A549 treated with CORT108297 at 1 μM for 4 hours (cell line): ENCODE measurements at places on chromosomes 3 and 15. TPM values are rescaled to one million over a fixed set of nuclear protein-coding genes. Genes with fewer than 3 reads are reported as not detected.

The ALG1L2 gene
- total RNA-seq: not detected in 5 replicates

The KPNA1 gene
- 53.8 to 63.8 TPM (median 61.2 TPM) in 5 replicates for total RNA-seq

The CPNE9 gene
- 0.09 to 0.24 TPM (median 0.14 TPM) in 5 replicates for total RNA-seq

The WNT5A gene
- 0.76 to 1.2 TPM (median 0.95 TPM) in 5 replicates for total RNA-seq

The SMCO1 gene
- total RNA-seq: 0.03 TPM in 1 of 5 replicates, not detected in the others

The UMPS gene
- total RNA-seq: 46.0 to 52.7 TPM (median 50.9 TPM) in 5 replicates

The ATP13A5 gene
- not detected in 5 replicates for total RNA-seq

The TOMM70 gene
- total RNA-seq: 46.6 to 59.1 TPM (median 47.4 TPM) in 5 replicates

The GATA2 gene
- 3.6 to 5.4 TPM (median 4.4 TPM) in 5 replicates for total RNA-seq

The LRTM1 gene
- total RNA-seq: not detected in 5 replicates

The PLA2G4D gene
- total RNA-seq: 0.03 TPM in 1 of 5 replicates, not detected in the others

The MOBP gene
- total RNA-seq: 0.06 to 0.07 TPM in 2 of 5 replicates, not detected in the others

The KNL1 gene
- 5.1 to 7.9 TPM (median 6.8 TPM) in 5 replicates for total RNA-seq
